NT2/D1 (cell line): ENCODE measurements at places on chromosomes 6 and 20.

GRCh38 chr20:10647471-10647870, 26.3 kb downstream of the JAG1 start:
- DNase-seq = no peak

GRCh38 chr6:71043902-71044301, 87.0 kb upstream of the B3GAT2 start:
- DNase-seq = no peak

GRCh38 chr6:71138376-71138775, 150.2 kb upstream of the OGFRL1 start:
- DNase-seq = no peak

- DNase-seq = no peak
Observed at GRCh38 chr6:129754750-129755149, 44.8 kb upstream of the ARHGAP18 start.

- DNase-seq = no peak
Observed at GRCh38 chr20:12064540-12064939, 146.8 kb downstream of the BTBD3 start.
